HCT116 (cell line): ENCODE measurements at places on chromosomes 1 and 21.

DNA sequence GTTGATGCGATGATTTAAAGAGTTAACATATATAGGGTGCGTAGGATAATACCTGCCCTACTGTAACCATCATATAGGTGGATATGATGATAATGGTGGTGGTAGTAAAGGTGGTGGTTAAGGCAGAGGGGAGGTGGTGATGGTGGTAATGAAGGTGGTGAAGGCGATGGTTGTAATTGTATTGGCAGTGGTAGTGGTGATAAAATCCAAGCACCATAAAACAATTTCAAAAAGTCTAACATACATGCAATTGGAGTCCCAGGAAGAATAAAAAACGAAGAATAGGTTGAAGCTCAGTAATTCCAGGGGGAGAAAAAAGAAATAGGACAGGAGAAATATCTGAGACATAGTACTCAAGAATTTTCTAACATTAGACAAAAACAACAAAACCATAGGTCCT, 27.3 kb upstream of the RAB4A start:
- DNase-seq, result no peak

GRCh38 chr1:38050397-38051078, 3.9 kb upstream of the POU3F1 start:
- DNase-seq, result no peak

DNA sequence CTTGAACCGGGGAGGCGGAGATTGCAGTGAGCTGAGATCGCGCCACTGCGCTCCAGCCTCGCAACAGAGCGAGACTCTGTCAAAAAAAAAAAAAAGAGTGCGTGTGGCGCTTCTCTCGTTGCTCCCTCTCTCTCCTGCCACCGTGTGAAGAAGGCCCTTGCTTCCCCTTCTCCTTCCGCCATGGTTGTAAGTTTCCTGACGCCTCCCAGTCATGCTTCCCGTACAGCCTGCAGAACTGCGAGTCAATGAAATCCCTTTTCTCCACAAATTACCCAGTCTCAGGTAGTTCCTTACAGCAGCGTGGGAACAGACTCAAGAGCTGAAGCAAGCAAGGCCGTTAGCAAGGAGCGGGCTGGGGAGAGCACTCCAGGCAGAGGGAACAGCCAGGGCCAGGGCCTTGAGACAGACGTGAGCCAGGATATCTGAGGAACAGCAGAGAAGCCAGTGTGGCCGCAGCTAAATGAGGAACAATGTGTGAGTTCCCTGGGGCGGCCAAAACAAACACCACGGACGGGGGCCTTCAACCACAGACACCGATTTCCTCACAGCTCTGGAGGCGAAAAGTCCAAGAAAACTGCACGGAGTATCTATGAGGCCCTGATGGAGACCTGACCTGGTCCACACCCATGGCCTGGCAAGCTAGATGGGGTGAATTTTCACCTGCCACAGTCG, 54.2 kb upstream of the ETS2 start:
- DNase-seq, result no peak

- no peak for DNase-seq
These were observed 249.7 kb downstream of the KAZN start for GRCh38 chr1:14848203-14848602.

DNA sequence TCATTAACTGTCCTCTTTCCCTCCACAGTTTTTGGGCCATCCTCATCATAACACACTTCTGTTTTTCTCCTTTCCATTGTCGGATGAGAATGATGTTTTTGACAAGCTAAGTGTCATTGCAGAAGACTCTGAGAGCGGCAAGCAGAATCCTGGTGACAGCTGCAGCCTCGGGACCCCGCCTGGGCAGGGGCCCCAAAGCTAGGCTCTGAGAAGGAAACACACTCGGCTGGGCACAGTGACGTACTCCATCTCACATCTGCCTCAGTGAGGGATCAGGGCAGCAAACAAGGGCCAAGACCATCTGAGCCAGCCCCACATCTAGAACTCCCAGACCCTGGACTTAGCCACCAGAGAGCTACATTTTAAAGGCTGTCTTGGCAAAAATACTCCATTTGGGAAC, 28.6 kb upstream of the IFNAR1 start:
- DNase-seq, result no peak

GRCh38 chr1:19507516-19507915, 22.2 kb upstream of the CAPZB start:
- DNase-seq, result no peak

DNA sequence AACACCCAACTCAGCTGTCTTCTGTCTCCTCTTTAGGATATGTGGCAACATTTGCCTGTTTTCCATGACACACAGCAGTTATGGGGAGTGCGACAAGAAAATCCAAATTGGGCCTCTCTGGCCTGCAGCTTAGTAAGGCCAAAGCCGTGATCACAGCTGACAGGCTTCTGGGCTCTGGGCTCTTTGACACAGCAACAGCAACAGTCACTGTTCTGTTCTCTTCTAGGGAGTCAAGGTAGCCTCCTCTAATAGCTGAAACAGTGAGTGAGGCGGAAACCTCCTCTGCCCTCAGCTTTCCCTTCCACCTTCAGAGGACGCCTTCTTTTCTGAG, 19.0 kb downstream of the CLCA1 start:
- no peak for DNase-seq

DNA sequence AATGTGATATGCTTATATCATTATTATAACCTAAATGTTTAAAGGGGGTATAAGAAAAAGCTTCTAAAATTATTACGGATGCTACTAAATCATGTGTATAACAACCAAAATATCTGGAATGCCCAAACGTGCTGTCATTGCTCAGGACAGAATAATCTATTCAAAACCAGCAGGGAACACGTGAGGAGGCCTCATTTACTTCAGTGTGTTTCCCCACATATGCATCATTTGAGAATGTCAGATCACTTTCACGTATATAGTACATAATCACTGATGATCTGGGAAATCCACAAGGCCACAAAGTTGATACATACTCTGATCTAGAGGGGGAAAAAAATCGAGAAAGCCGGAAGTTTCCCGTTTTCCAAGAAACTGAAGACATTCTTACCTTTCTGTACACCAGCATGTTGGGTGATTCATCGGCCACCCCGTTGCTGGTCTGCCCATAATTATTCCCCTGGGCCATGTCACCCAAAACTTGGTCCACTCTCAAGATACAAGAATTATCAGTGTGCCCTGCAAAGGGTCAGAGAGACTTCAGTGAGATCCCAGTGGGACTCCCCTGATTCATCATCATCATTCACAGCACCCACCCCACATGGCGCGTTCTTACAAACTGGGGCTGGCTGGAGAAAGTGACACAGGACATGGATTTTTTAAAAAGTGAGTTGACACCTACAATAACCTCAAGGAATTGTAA, 1.5 kb downstream of the RGS7 start:
- no peak for DNase-seq
